ENCODE measurements at places on chromosomes 3 and 15.

GRCh38 chr3:78895528-78895927 is 872.3 kb downstream of the ROBO1 start:
- no peak for DNase-seq

DNA sequence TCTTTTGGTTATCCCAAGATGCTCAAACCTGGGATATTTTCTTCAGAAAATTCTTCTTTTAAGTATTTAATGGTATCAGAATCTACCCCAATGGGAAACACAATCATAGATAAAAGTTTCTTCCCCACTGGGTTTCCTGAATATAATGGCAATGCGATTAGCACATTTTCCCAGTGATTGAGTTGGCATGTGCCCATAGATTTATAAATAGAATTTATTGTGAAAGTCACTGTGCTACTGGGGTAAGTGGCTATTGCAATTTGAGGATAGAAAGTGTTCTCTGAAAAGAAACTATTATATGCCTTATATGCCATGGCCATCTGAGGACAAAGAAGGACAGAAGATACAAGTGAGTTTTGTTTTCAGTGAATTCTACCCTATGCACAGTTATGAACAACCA is 99.0 kb upstream of the RBMS3 start:
- DNase-seq, result no peak

DNA sequence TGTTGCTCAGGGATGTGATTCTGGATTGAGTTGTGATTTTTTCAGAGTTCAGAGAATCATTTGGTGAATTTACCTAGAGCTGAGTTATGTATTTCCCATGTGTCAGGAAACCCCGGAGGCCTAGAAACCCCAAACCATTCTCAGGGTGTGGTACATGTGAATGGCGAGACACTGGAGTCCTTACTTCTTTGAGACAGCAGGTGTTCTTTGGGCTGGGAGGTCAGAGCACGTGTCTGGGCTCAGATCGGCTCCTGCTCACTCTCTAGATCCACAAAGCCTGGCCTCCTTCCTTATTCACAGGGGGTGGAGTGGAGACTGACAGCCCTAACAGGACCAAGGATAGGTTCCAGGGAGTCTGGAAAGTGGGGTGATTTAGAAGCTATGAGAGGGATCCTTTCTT is 145.8 kb downstream of the CHDH start:
- DNase-seq, result no peak

DNA sequence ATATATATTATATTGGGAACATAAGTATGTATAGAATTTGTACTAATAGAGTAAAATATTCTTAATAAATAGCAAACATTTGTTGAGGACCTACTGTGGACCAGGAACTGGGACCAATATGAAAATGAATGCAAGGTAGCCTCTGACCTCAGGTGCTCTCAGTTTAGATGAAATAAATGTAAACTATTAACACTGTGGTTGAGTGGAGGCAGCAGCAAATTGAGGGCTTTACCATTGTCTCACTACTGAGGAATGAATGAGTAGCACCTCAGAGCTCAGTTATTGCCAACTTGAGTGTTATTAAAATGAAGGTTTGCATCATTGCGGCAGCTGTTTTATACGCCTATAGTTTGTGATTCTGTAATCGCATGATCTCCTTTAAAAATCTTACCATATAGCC is 90.9 kb upstream of the CGNL1 start:
- no peak for DNase-seq

DNA sequence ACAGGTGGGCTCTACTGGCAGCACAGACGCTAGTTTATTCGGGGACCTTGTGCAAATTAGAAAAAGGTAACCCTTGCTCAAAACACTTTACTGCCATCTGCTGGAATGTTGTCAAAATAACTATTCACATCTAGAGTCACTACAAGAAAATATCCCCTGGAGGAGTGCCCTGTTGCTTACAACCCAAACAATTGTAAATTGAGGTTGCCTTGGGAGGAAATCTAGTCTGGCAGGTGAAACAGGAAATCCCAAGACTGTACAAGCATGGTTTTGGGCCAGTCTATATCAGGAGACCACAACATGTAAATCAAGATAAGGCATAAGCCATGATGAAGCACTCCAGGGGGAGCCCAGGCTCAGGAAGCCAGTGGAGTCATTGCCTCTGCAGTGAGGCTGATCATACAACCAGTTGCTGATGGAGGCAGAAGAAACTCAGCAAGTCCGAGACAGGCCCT is 136.8 kb upstream of the ACP3 start:
- DNase-seq, result no peak

DNA sequence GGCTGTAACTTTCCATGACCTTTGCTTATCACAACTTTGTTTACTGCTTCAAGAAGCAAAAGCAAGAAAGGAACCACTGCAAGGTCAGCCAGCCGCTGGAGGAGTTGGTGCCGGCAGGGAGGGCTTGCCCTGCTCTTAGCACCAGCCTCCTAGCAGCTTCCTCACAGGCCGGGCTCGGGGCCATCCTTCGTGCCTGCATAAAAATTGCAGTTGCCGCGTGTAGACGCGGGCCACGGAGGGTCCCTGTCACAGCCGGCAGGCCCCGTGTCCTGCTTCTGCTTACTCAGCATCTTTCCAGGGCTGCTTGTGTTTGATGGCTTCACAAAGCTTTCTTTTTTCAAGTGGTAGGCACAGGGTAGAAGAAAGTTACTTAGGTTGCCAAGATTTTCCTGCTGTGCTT is 84.4 kb downstream of the PGPEP1L start:
- no peak for DNase-seq

DNA sequence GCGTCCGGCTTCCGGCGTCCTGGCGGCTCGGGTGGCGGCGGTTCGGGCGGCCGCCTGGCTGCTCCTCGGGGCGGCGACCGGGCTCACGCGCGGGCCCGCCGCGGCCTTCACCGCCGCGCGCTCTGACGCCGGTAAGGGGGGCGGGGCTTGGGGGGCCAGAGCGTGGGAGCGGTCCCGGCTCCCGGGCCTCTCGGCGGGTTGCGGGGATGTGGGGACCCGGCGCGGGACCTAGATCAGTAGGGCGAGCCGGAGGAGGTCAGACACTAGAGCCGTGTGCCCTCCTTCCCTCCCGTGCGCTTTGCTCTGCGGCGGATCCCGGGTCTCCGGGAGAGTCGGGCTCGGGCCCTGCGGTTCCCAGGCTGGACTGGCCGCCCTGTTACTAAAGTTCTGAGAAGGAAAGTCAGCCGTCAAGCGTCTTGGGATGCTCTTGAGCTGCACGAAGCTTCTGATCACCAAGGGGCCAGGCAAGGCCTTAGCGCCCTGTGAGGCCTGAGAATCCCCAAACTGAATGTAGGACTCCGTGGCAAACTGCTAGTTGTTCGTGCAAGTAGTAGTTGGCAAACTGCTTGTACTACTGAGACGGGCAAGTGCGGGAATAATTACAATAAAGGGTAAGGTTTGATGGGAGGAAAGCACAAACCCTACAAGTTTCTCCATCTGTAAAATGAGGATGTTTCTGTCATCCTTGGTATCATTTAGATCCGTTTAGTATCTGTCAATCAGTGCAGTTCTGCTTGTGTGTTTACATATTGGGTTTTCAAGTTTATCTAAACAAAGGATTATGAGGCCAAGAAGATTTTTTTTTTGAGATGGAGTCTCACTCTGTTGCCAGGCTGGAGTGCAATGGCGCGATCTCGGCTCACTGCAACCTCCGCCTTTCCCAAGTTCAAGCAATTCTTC is 587 bp downstream of the PIGX start:
- DNase-seq, result peak; percentile 70

DNA sequence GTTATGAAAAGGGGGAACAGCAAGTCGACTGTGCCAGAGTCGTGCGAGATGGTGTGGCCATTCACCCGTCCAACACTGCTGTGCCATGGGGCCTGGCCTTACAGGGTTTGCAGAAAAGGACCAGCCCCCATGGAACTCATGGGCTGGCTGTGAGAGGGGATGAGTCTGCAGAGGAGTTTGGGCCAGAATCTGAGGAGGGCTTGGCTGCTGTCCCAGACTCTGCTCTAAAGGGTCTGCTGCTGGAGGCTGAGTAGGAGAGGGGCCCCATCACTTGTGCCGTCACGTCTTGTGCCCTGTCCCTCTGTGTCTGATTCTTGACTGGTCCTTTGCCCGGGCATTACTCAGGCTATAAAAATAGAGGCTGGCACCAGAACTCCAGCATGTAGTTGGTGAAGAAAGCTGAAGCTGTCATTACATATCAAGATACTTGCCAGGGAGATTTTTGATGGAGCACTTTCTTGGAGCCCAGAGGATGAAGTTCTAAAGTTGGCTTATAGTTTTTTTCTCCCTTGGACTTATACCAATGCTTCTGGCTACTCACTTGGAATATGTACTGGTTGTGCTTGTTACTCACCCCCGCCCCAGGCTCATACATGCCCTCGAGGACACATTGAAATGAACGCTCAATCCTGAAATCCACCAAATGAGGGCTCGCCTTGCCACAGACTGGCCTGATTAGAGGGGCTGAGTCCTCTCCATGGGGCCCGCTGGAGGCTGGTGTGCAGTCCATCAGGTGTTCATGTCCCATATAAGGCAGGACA is 10.2 kb downstream of the PXYLP1 start:
- DNase-seq, result no peak

GRCh38 chr3:21447476-21448151 is 303.4 kb downstream of the ZNF385D start:
- no peak for DNase-seq

GRCh38 chr15:52652984-52653383 is 26.2 kb downstream of the ATOSA start:
- DNase-seq, result no peak

GRCh38 chr3:65897766-65898165 is 141.0 kb downstream of the MAGI1 start:
- DNase-seq, result no peak

DNA sequence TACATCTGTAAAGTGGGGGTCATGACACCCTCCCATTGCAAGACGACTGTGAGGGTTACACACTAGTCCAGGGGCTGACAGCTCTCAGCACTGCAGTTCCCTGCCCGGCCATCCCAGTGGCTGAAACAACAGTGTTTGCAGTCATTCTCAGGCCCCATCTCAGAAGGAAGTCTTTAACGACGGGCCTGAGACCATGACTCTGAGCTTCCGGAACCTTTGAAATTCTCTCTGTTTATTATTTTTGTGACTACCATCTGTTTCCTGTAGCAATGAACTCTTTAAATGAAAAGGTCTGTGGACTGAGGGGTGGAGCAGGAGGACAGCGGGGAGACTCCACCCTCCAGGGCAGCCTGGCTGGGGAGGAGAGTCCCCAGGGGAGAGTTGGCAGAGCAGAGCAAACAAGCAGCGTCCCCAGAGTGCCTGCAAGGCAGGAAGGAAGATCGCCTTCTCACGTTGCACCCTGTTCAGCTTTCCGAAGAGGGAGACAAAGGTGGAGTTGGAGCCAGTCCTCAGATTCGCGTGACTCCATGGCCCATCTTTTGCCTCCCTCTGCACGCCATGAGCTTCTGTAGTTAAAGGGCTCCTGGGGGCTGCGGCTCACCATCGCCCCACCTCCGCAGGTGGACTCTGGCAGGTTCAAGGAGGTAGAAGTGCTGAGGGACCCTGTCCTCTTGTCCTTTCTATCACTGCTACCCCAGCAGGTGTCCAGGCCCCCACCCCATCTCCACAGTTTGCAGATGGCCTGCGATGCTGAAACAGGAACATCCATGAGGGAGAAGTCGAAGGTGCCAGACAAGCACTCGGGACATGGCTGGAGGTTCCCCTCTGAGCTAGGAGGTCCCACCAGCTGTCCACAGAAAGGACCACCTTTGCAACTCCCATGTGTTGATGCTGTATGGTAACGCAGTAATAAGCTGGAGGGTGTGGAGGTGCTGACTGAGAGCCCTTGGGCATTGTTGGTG is 525.8 kb upstream of the PROK2 start:
- DNase-seq, result no peak

- DNase-seq, result no peak
These were observed 31.4 kb downstream of the CMTM6 start for GRCh38 chr3:32471246-32471645.

DNA sequence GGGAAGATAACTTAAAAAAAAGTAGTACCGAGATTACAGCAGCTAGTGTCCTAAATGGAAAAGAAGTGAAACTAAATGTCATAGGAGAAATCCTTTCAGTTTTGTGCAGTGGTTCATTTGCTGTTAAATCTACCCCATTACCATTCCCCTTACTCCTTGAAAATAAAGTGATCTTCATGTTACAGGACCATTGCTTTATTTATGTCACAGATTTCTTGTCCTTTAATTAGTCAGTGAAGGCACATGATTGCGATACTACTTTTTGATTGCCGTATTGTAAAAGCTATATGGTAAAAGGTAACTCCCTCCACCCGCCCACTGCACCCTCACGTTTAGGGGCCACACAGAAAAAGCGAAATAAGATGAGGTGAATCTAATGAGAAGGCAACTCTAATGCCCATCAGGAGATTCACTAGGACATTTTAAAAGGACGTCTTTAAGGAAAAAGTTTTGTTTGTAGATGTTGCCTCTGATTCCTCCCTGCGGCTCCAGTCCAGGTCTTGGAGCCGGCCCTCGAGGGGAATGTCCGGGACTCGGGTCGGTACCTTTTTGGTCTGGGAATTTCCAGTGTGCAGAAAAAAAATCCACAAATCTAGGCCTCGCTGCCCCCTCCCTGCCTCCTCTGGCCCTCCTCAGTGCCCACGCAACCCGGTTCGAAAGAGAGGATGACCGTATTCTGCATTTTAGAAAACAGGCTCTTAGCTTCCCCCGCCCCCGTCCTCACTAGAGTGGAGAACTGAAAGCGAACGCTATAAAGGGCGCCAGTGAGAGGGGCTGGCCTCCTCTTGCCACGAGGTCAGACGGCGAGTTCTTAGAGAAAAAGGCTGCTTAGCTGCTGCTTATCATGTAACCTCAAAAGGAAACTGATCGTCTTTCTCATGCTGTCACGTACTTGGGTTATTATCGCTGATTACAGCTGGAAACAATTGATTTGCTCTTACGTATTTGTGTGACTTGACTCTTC is 21.8 kb upstream of the NFKBIZ start:
- DNase-seq, result peak; percentile 72

DNA sequence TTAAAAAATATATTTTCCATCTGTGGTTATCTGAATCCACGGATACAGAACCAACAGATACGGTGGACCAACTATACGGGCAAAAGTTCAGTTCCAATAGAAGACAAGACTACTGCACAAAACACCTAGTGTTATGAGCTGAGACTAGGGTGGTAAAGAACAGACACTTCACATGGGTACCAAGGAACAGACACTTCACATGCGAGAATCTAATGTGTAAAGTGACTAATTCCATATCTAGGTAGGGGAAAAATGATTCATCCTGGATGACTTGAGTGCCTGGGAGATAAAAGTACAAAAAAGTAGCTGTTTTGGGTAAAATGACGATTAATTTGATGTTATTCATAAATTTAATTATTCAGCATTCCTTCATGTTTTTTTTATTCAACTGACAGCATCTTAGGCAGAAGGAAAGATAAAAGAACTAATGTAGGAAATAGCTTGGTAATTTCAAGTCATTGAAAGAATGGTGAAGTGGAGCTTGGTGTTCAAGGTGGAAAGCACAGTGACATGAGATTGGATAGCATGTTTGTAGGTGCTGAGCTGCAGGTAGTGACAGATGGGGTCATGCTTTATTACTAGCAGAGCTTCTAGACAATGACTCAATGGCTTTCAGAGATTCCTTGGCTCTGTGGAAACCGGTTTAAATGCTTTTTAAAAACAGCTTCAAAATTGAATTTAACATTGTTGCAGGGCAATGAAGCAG is 5.2 kb downstream of the CD200 start:
- no peak for DNase-seq

GRCh38 chr3:133987948-133988484 is 41.7 kb downstream of the SLCO2A1 start:
- DNase-seq, result no peak

- no peak for DNase-seq
These were observed 317.6 kb upstream of the TGFBR2 start for GRCh38 chr3:30288830-30289229.

- no peak for DNase-seq
These were observed 19.4 kb downstream of the TMEM41A start for GRCh38 chr3:185479373-185479945.
